Choroid plexus epithelial cell (primary cell): ENCODE measurements at places on chromosomes 2 and 18.

GRCh38 chr18:79944746-79945117 is 6.7 kb downstream of the SLC66A2 start:
- no peak for DNase-seq

- DNase-seq: peak; percentile 63
These were observed 41.9 kb downstream of the BABAM2 start for GRCh38 chr2:27932396-27932795.

GRCh38 chr2:28378679-28379584 is 13.7 kb upstream of the FOSL2 start:
- no peak for DNase-seq

DNA sequence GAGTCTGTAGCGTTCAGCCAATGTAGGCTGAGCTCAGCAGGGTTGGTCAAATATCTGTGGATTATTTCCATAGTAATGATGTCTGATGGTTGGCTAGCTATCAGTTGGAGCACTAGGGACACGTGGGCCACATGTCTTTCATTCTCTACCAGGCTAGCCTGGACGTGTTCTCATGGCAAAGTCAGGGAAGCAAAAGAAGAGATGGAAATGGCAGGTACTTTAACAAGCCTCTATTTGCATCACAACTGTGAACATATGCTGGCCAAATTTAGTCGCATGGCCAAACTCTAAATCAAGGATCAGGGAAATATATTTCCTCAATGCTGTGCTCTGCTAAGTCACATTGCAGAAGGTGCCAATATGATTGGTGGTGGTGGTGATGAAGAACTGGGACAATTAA is 371.6 kb upstream of the CHST9 start:
- DNase-seq: no peak

- DNase-seq: no peak
These were observed 251.3 kb downstream of the RDH14 start for GRCh38 chr2:18309188-18309587.

DNA sequence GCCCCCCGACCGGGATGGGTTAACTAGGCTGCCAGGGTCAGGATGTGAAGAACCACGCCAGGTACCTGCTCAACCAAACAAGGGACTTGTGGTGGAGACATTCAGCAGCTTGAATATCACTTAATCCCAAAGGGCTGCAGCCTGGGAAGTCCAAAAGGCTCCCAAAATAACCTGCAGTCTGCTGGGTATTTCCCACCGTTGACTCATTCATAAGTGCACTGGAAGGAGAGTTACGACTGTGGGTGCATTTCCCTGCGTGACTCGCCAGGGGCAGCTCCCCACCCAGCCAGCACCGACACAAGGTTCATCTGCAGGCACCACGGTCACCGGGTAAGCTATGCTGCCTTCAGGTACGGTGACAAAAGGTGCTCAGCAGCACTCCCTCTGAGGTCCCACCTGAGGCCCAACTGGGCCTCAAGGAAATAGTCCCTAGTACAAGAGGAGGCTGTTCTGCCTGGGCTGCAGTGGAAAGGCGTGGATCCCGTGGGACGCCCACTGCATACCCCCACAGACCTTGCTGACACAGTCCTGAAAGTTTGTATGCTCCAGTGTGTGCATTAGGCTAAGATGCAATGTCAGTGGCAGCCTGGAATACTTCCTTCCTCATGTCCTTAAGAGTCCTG is 86.5 kb downstream of the UXS1 start:
- DNase-seq: peak; percentile 47

DNA sequence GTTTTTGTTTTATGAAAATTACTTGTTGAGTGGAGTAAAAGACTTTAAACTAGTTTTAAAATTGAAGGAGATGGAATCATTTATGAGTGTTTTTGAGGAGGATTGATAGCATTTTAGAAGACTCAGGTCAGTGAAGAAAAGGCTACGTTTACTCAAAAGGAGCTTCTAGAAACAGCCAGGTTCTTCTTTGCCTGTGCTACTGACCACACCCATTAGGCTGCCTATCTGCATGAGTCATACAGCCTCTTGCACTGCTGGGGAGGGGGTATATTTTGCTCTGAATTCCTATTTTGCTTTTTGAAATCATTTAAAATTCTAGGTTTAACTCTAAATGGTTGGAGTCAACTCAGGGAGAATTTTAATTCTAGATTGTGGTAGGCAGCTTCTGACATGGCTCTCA is 22.3 kb downstream of the EFEMP1 start:
- DNase-seq: peak; percentile 80

DNA sequence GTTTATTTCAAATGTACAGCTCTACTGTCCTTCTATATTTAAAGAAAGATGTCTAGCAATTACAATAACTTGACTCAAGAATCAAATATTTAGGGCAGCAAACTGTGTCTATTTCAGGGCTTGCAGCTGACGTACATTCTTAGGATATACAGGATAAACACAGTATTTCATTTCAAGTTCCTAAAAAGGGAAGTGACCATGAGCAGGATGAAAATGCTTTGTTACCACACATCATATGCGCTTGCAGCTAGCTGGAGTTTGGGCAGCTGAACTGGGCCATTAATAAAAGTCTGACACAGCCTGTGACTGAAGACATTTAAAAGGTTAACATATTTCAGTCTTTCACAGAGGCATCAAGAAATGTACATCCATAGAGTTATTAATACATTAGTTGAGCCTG is 264.6 kb upstream of the TRIB2 start:
- peak; percentile 89 for DNase-seq

- no peak for DNase-seq
These were observed 51.8 kb downstream of the LIPG start for GRCh38 chr18:49613641-49614151.

DNA sequence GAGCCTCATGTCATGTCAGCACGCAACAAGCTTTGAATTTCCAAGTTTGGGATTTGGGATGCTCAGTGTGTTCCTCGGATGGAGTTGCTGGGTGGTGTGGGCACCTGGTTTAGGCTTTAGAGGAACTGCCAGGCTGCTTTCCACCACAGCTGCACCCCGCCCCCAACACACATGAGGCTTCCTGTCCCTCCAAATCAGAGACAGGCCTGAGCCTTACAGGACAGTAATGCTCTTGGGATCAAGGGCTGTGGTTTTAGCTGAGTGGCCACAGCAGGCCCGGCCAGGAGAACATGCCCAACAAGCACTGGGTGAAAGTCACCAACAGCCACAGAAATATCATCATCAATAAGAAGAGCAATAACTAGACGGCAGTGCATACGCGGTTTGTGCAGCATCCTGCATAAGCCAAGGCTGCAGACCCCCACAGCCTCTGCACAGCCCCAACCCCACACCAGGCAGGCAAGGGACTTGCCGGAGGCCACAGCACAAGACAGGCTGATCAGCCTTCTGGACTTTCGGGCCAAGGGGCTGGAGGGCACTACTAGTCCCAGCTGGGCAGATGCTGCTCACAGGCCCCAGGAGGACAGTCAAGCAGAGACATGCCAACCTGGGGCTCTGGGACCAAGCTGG is 29.7 kb upstream of the GPC1 start:
- no peak for DNase-seq

DNA sequence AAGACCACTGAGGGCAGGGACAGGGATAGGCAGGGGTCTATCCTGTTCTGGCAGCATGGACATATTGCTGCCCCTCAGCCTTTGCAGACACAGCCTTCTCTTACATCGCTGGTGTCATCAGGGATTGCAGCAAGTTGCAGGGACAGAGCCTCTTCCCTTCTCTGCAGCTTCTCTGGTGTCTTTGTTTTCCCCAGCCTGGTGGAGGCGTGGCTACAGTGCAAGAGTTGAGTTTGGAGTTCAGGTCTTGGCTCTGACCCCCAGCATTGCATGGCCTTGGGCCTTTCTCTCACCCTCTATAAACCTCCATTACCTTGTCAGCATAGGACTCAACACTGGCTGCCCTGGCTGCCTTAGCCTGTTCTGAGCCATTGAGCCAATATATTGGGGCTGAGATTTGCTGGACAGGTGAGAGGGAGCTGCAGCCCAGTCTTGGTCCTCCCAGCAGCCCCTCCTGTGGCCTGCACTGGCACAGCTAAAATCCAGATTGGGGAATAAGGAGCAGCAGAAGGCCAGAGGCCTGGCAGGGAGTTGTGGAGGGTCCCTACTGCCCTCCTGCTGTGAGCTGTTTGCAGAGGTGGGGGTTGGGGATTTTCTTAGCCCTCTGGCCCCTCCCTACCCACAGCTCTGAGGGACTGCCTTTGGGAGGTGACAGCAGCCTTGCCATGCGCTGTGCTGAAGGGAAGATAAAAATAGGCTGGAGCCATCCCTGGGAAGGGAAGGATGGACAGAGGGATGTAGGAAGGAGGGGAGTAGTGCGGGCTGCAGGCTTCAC is 22.8 kb downstream of the EHD3 start:
- DNase-seq: no peak

DNA sequence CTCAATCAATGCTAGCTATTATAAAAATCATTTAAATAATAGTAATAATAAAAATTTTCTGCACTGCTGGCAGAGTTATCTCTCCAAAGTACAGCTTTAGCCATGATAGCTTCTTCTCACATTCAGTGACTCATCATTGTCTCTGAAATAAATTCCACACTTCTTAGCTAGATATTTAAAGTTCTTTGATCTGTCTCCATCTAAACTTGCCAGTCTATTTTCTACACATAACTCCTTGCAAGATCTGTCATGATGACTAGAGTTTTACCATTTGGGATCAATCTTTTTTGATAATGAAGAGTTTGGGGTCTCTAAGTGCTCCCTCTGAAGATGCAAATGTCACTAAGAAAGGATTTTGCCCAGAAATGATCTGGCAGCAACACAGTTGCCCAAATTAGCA is 155.4 kb upstream of the LHCGR start:
- DNase-seq: no peak

DNA sequence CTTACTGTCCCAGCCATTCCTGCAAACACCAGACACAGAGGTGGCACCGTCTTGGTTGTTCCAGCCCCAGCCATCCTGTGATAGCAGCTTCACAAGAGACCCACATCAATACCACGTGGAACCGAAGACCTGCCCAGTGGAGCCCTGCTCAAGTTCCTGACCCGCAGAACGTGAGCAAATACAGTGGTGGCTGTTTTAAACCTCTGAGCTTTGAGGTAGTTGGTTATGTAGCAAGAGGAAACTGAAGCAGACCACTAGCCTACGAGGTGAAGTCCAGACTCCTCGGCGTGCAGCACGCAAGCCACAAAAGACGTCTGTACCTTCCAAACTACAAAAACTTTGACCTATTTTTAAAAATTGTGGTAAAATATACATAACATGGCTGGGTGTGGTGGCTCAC is 96.1 kb upstream of the ODC1 start:
- DNase-seq: peak; percentile 67

- DNase-seq: peak; percentile 62
These were observed 42.0 kb downstream of the FAM161A start for GRCh38 chr2:61811821-61812220.

DNA sequence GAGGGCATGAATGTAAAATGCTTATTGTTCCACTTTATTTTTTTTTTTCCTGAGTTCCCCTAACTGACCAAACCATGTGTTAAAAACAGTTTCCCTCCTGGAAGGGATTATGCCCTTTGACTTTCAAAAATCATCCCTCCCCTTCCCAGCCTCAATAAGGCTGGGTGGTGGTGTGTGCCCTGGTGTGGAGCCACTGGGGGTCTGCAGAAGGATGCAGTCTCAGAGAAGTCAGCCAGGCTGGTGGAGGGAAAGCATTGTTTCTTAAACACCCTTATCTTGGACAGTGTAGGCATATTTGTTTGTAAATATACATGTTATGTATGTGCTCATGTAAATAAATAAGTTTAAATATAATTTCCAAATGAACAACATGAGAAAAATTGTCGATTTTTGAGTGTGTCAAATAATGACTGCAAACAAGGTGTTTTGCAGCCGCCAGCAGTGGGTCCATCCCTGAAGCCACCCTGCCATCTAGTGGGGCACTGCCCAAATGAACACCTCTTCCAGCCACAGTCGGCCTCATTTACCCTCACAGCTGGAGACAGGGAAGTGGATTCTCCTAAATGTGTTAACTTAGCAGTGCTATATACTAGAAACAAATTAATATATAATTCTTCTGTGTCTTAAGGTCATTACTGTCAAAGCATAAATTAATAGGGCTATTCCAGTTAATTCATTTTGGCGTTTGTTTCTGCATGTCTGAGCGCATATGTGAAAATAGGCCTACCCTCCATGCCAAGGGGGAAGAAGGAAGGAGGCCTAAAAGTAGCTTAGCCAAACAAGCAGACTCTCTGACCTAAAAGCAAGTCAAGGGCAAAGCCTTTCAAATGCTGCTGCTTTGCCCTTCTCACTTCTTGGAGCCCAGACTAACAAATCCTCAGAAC is 209.6 kb upstream of the PIK3C3 start:
- DNase-seq: peak; percentile 73

GRCh38 chr2:69943843-69944525 is 17.4 kb downstream of the ASPRV1 start:
- no peak for DNase-seq
